Large intestine (tissue), 12 donors: ENCODE measurements at places on chromosomes 6 and 20.

DNA sequence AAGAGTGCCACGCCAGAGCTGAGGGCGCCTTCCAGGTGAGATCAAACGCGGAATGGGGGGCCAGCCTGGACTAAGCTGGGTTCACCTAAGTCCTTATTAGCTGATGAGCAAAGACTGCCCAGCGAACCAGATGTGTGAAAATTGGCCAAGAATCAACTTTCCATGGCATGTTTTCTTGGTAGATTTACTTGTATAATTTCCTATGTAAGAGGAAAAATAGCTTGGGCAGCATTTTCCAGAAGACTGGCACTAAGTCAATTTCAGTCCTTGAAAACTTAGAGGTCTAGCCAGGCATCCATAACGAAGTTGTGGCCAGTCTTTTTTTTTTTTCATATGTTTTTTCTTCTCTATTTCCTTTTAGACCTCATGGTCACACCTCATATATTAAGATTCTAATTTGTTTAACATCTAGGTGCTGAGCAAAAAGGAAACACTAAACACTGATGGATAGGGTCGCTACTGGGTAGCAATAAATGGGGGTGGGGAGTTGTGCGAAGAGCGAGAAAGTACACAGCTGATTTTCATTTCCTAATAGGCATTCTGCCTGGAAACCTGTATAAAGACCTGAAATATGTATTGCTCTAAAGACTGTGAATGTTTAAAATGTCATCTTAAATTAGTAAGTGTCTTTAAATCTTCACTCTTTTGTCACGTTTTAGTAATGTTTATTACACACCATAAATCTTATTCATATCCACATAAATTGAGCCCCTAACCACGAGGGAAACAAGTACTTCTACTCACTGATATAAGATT lies 188.8 kb downstream of the CD83 start:
- DNase-seq, result no peak

GRCh38 chr6:31782126-31782855 lies 5.2 kb upstream of the VWA7 start:
- DNase-seq, result no peak

GRCh38 chr6:99603421-99604165 lies 3.0 kb upstream of the PRDM13 start:
- DNase-seq, result no peak

DNA sequence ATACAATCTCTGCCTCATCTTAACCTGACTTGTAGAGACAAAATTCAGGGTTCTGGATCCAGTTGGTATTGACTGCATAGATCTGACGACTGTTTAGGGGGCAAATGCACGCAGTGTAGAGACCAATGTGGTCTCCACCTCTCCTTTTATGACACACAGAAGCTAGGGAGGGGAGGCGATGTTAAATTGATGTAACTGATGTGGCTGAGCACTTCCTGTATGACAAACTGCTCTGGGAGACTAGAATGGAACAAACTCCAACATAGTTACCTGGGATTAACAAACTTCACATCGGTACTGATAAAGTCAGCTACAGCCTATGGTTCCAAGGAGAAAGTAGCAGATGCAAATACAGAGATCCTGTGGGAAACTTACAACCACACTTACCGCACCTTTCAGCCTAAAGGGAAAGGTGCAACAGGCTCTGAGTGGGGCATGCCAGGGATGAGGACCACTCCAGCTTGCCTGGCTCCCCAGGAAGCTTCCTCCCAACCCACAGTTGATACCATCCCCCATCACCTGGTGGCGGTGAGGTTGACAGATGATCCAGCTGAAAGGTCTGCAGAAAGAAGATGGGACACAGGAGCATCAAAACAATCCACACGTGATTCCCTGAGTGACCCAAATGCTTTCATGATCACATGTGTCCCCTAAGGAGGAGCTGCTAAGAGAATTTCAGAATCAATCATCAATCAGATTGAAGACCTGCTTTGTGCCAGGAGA lies 60.6 kb upstream of the MRPS10 start:
- peak; percentile 57 for DNase-seq

DNA sequence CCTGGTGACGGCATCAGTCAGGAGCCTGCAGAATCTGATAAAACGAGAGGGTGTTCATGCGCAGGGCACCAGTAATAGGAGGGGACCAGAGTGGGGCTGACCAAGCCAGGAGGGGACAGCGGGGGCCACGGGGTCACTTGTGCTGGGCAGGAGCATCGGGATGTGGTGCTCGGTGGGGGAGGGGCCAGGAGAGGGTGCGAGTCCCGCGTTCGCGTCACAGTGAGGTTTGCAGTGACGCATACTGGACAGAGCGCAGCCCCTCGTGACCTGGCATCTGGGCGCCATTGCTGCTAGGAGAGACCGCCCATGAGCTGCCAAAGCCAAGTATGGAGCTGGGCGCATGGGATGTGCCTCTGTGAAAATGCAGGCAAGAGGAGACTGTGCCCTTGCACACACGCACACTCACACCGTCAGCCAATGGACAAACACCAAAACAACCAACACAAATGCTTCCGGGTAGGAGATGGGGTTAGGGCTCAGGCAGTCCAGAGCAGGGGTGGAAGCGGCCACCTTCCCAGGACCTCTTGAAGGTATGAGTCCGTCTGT lies 13.9 kb upstream of the MTG2 start:
- DNase-seq, result no peak

DNA sequence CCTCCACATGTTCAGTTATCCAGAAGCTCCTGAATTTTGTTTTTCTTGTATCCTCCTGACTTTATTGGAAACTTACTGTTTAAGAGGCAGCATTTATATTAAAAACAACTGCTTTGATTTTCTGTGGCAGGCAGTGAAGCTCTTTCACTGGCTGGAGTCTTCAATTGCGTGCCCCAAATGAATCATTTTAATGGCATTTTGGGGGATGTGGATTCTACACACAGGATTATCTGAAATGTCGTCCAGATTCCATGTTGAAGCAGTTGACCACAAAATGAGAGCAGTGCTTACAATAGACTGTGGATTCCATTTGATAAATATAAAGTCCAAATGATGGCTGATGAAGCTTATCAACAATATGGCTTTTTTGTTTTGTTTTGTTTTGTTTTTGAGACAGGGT lies 41.0 kb upstream of the HIVEP1 start:
- DNase-seq, result no peak

DNA sequence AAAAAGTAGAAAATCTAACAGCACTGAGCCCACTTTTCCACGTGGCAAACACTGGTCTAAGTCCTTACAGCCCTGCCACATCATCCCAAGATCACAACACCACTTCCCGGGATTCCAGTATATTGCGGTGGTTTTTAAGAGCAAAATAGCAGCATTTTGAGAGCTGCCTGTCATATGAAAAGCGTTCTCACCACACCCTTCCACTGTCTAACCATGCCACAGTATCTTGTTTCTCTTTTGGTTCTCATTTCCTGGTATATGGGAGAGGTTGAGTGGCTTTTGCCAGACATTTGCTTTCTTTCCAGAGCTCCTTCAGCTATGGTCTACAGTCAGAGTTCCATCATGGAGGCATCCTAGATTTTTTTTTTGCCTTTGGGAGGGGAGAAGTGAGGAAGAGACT lies 243.0 kb downstream of the TSHZ2 start:
- no peak for DNase-seq

GRCh38 chr6:1610497-1611321 lies 994 bp downstream of the FOXC1 start:
- DNase-seq, result peak; percentile 33

- no peak for DNase-seq
These were observed 901.7 kb upstream of the CITED2 start for GRCh38 chr6:140276133-140276532.

DNA sequence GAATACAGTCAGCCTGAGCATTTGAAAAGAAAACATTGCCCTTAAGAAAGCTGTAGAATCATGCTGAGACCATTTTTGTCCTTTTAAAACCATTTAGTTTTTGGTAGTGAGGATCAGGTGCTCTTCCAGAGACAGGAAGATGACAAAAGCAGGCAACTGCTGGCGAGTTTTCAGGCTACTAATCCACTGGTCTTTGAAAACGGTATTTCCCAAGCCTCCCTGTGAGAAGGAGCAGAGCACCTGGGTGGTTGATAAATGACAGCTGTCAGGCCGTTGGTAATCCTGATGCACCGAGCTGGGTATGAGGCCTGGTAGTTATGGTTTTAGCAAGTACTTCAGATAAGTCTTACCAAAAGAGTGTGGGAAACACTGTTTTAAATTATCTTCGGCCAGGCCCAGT lies 10.1 kb upstream of the SEC63 start:
- no peak for DNase-seq

DNA sequence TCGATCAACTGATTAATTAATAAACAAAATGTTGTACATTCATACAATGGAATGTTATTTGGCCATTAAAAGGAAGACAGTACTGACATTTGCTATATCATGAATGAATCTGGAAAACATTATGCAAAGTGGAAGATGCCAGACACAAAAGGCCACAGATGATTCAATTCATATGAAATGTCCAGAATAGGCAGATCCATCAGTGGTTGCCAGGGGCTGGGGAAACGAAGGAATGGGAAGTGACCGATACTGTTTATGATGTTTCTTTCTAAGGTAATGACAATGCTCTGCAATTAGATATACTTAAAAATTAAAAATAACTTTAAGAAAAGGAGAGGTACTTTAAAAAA lies 37.2 kb downstream of the ELOVL5 start:
- DNase-seq, result no peak

DNA sequence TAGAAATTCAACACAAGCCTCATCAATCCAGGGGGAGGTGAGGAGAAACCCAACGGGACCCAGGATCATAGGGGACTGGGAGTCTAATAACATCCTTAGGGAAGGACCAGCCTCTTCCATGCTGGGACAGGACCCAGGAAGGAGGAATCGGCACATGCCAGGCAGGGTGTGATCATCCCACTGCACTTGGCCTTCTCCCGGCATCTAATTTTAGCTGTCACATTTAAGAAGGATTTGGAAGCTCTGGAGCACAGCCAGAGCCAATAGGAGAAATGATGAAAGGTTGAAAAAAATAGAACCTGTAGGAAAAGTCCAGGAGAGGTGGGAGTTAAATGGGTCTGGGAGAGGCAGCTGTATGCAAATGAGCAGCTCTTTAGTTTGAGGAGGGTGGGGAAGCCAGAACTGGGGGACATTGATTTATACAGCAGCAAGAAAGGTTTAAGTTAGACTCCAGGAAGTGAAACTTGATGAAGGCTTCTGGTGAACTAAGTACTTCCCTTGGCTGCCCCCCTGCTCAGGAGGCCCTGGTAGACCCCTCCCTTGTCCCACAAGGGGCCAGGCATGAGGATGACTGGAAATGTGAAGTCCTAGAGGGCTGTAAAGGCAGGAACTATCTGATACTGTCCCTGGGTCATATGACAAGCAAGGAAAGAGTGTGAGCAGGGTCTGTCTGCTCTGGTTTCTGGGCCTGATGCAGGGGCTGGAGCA lies 260.3 kb downstream of the LRFN2 start:
- DNase-seq, result peak; percentile 48

GRCh38 chr20:58756450-58756775 lies 63.8 kb downstream of the NPEPL1 start:
- no peak for DNase-seq

DNA sequence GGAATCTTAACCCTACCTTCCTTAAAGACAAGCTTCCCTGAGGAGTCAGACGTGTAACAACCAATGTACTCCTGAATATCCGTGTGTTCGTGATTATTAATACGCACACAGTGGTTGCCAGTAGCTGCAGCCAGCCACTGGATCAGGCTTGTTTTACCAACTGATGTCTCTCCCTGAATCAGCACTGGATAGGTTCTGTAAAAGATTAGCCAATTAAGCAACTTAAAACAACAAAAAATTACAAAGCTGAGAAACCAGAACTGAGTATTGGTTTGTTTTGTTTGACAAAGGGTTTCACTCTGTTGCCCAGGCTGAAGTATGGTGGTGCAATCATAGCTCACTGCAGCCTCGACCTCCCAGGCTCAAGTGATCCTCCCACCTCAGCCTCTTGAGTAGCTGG lies 69.3 kb downstream of the MDN1 start:
- no peak for DNase-seq

DNA sequence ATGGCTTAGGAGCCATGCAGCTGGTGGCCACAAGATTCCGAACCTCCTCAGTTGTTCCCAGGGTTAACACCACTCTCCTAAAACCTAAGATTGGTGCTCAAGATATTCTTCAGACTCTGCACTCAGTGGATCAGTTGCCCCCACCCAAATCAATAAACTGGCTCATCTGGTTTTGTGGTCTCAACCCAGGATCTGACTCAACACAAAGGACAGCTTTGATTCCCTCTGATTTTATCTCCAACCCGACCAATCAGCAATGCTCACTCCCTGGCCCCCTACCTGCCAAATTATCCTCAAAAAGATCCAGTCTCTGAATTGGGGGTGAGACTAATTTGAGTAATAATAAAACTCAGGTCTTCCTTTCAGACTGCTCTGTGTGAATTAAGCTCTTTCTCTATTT lies 137.5 kb downstream of the EYS start:
- DNase-seq, result no peak

GRCh38 chr20:12875510-12875909 lies 133.3 kb upstream of the SPTLC3 start:
- DNase-seq, result no peak

DNA sequence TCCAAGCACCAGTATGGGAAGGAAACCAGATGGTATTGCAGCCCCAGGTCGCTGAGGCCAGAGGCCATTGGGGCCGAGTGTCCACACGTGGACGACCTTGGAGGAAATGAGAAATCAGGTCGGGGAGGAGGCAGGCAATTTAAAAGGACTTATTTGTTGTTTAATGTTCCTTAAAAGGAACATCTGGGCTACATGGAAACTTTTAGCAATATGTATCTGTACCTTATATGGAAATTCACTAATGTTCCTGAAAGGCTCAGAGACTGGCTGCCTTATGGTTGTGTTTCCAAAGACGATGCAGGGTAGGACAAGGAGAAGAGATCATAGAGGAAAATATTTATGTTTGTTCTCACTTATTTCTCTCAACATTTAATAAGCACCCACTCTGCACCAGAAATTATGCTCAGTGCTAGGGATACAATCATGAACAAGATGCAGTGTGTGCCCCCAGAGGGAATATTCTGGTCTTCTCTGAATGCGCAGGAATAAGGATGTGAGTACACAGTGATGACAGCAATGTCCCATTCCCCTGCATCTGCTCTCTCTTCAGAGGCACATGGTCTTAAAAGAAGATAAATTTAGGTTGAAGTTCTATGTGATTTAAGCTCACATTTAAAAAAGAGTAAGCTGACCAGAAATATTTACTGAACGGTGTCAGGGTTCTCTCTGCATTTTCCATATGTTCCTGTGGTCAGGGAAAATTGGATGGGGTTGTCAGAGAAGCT lies 3.4 kb downstream of the BNIP5 start:
- DNase-seq, result no peak

DNA sequence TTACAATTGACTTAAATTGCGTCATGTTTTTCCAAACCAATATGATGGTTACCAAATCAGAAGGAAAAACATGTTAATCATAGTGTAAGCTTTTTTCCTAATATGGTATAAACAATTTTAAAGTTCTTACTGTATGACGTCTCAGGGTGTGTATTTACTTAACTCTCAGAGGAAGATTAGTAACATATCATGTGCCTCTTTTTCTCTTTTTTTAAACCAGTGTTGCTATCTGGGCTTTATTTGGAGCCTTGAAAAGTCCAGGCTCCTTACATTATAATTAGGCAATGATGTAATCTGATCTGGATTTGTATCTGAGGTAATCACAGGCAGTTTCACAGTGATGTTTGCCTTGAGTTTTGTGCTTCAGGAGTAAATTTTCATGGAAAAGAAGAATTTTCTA lies 20.4 kb upstream of the RAB23 start:
- DNase-seq, result no peak
